Non-pigmented ciliary epithelial cell (primary cell): ENCODE measurements at places on chromosomes 2 and 18.

DNA sequence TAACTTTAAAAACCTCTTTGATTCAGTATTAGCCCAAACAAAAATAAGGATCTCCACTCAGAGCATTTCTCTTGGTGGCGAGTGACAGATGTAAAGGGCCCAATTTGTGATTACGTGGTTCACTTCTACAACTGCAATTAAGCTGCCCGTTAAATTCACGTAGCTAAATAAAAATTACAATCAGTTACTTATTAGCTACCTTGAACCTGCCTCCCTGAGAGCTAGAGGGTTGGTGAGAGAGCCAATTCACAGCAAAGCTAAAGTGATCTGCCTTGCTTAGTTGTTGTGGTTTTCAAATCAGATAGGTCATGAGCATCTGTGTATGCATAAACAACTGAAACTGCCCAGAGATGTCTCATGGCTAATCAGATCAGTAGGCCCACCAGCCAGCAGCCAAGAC lies 156.7 kb downstream of the RNF152 start:
- DNase-seq: no peak

DNA sequence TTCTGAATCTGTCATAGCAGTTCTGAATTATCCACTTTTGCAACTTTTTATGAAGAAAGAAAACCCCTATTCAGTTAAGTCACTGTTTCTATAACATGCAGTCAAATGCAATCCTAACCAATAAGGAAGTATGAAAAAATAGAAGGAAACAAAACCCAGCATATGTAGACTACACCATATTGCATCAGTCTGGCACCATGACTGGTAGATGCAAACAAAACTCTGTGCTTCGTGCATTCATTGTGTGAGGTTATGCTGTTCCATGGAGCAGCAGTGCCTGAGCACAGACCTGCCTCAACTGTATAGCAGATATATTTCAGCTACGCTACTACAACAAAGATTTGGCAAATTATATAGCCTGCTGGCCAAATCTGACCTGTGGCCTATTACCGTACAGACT lies 325.5 kb downstream of the LRP1B start:
- DNase-seq: no peak

- no peak for DNase-seq
Measured at GRCh38 chr2:45390861-45391260, 220.2 kb downstream of the SRBD1 start.

- peak; percentile 80 for DNase-seq
Measured at GRCh38 chr18:74291771-74292540, at the start of gene CYB5A. Gene CYB5A (minus strand): TSS chr18:74291963. CDS start chr18:74291875, 88 bp downstream.

DNA sequence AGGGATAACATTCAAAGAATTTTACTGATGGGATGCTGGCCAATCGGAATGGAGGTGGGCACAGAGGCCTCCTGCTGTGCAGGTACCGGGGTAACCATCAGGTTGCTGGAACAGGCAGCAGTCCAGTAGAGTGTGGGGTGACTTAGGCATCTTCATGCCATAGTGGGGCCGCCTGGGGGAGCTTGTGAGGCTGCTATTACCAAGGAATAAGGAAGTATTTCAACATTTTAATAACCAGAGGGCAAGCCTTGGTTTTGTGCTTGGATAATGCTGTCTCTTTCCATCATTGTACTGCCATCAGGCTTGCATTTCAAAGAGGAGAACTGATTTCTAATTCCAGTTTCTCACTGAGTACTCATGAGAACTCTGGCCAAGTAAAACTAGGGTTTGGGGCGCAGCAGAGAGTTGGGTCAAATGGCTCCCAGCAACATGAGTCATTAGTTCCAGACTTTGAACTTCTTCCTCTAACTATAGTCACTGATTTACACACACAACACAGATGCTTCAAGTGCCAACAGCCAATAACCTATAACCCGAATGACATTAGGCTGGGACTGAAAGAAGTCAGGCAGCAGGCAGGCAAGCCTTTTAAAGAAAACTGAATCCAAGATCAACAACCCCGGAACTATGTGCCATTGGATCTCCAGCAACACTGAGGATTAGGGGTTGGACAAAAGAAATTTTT lies 56.1 kb upstream of the FHL2 start:
- peak; percentile 60 for DNase-seq

DNA sequence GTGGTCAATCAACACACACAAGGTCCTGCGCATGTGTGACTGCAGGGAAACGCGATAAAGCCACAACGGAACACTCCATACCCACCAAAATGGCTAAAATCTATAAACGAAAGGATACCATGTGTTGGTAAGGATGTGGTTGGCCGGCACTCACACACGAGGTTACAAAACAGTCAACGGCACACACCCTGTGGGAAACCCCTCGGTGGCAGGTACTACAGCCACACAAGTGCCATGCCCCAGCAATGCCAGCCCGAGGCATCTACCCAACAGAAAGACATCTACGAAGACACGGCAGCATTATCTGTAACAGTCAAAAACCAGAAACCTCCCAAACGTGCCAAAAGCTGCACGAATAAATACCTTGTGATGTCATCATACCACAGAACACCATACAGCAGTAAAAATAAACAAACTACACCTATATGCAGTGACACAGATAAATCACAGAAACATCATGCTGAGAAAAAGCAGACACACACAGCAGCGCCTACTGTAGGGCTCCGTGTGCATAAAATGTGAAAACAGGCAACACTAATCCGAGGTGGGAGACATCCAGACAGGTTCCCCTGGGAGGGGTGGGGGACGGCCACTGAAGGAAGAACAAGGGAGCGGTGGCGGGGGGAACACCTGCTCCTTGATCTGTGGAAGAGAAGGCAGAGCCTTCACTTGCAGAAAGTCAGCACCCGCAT lies 36.7 kb downstream of the HDAC4 start:
- DNase-seq: no peak

DNA sequence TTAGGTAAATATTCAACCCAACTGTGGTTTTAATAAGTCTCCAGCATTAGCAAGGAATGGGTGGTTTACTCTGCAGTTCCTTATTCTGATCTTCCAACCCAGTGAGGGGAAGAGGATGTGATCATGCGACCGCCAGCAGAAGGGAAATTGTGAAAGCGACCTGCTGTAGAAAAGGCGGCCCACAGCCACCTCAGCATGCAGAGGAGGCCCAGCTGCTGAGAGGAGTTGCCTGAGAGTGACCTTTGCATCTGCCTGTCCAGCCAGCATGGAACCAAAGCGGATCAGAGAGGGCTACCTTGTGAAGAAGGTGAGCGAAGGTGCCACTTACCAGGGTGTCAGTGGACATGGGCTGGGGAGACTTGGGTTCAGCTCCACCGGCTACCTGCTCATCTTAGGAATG lies at the start of gene PLEK:
PLEK (plus strand) TSS at position 196 of the 400 bp plus-strand sequence; CDS start at position 266, 70 bp downstream.
- DNase-seq: no peak

- DNase-seq: no peak
Measured at GRCh38 chr2:223474893-223475292, 127.3 kb downstream of the SCG2 start.

GRCh38 chr2:203623661-203624060 lies 82.8 kb upstream of the CD28 start:
- no peak for DNase-seq

- peak; percentile 70 for DNase-seq
Measured at GRCh38 chr2:203061346-203061745, 46.7 kb downstream of the NBEAL1 start.

- no peak for DNase-seq
Measured at GRCh38 chr2:152251211-152251610, 75.6 kb upstream of the STAM2 start.

- DNase-seq: no peak
Measured at GRCh38 chr2:215764441-215765048, 248.8 kb downstream of the MREG start.

GRCh38 chr2:72893594-72894319 lies 6.5 kb downstream of the SPR start:
- DNase-seq: no peak

- DNase-seq: no peak
Measured at GRCh38 chr2:12507295-12507694, 209.4 kb upstream of the TRIB2 start.

DNA sequence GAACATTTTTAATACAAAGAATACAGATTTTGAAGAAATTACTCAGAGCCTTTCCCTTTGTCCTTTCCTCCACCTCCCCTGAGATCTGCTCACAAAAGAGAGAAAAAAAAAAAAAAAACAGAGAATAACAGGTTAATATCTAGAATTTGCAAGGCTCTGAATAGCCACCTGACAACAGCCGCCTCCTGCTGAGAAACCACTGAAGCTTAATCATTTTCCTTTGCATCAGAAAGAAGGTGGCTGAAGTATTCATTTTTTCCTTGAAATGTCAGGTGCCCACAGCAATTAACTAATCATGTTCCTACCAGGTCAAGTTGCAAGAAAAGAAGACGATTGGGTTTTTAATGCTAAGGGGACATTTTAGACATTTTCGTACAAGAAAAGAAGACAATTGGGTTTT lies 21.2 kb downstream of the CNTNAP5 start:
- no peak for DNase-seq
